GM23248 (cell line): ENCODE measurements at places on chromosomes 5 and 9. TPM values are rescaled to one million over a fixed set of nuclear protein-coding genes. Genes with fewer than 3 reads are reported as not detected.

DNA sequence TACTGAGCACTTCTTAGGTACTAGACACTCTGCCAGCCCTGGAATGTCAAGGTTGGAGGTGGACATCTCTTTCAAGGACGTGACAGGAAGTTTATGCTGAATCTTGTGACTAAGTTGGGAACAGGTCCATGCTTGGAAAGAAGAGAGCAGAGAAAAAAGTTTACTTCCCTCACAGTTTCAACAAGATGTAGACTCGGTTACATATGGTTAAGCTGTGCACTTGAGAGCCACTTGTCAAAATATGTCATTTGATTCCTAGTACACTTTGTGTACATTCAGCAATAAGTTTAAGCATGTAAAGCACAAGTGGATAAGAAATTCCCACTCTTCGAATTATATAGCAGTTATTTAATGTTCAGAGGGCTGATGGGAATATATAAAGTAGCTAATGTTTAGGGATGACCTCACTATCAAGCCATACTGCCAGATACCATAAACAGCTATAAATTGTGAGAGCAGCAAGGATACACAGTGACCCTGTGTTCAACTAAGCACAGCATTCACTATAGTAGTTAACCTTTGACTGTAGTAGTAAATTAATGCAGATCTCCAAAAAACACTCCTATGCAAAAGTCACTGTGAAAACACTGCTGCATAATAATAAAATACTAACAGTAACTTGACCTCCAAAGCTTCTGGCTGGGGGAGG is 1944.6 kb upstream of the WWC1 start:
- no peak for DNase-seq

GRCh38 chr5:179368806-179369529 is 23.7 kb upstream of the ADAMTS2 start:
- no peak for DNase-seq

DNA sequence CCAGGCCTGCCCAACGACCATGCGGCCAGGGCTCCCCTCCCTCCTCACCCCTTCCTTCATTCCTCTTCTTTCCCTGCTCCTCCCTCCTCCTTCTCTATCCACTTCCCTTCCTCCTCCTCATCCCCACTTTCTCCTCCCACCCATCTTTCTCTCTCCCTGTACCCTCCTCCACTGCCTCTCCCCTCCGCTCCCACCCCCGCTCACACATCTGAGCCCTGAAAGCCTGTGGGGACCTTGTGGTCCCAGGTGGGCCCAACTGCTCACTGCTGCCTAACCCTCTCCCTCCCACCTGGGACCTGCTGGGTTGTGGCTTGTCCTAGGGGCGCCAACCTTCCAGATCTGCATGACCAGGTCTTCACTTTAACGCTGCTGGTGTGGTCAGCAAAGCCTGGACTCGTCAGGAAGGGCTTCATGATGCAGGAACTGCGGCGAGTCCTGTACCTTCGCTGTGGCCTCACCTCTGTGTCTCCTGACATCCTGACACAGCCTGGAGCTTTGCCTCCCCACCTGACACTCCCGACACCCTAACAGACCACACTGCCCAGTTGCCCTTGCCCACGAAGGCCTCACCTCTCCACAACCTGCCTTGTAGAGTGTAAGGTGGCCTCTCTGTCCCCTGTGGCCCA is 34.6 kb downstream of the C5orf15 start:
- DNase-seq, result no peak

DNA sequence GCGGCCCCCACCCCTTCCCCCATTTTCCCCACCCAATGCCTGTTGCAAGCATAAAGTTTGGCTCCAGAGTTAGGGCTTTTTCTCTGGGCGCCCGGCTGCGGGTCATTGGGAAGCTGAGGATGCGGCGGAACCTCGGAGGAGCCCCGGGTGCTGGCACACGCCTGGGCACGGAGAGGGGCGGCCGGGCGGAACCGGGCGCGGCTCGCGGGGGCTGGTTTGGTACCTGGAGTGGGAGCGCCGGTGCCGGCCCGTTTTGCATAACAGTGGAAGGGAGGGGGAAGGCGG is 1.2 kb downstream of the PPARGC1B start:
- DNase-seq, result no peak

GRCh38 chr5:97499605-97500004 is 316.6 kb upstream of the RIOK2 start:
- peak; percentile 63 for DNase-seq

DNA sequence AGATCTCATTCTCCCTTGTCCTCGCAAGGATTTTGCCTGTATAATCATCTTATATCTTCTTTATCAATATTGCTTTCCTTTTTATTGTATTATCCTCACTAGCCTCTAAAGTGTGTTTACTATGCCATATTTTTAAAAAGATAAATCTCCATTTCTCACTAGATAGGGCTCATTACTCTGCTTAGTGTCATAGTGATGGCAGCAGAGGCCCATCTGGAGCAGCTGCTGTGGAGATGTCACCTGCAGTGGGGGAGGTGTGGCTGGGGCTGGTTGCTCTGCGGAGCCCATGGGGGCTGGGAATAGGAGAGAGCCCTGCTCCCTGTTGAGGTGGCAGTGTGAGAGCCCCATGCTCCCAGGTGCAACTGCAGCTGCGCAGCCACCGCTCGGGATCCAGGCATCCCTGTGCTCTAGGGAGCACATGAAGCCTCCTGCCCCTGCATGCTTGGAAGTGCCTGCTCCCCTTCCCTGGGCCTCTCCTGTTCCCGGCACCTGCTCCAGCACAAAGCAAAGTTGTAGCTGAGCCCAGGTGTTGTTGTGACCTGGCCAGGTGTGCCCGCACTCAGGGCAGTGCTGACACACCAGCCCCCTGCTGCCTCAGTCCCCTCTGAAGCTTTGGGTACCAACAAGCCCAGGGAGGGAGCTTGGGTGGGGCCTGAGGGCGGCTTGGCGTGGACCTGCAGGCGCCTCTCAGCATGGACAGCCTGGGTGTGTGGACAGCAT is 144.6 kb upstream of the MRPS30 start:
- no peak for DNase-seq

DNA sequence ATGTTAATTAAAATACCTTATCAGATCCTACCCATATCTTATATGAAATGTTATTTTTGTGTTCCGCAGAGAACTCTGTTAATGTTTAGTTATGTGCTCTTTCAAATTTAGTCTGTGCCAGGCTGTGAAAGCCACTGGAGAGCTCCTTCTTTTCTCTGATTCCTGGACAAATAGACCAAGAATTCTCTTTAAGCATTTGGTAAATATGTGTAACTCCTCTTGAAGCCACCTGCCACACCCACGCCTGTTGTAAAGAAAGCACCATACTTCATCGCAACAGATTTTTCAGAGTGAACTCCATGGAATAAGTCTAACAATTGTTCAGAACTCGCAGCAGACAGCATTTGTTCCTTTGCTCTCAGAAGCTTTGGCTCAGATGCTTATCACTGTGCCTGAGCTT is 301.1 kb downstream of the FAM170A start:
- no peak for DNase-seq

- no peak for DNase-seq
These were observed 57.7 kb upstream of the FRRS1L start for GRCh38 chr9:109224751-109225150.

The CARD19 gene
- 58.6 and 69.5 TPM in 2 replicates for polyA plus RNA-seq

The SHROOM1 gene
- polyA plus RNA-seq, result 3.8 and 3.9 TPM in 2 replicates

The PTPDC1 gene
- polyA plus RNA-seq, result 4.4 and 4.5 TPM in 2 replicates
